Renal cortex interstitium (tissue), 15 donors: ENCODE measurements at places on chromosomes 13 and 19.
A peak's percentile ranks its signal among the peaks of the same experiment; 100 is the strongest.

DNA sequence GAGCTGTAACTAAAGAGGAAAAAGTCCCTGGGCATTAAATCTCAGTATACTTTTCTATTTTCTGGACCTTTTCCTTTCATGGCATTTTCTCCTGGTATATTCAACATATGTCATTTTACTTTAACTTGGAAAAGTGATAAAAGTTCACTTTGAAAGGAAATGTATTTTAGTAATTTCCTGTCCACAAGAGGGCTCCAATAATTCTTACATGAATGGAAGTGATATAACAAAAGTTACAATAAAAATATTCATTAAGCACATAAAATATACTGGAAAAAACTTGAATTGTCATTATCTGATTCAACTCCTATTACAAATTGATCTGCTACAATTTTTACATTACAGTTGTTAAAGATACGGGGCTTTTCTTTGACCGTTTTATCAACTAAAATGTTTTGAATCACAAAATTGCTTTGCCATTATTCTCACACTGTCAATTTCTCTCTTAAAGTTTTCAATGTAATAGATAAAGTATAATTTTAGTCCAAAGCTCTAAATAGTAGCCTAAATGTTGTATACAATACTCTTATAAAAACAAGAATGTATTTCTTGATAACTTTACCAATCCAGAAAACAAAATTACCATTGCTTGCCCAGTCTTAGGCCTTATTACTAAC is 4.9 kb downstream of the UBL3 start:
- no peak for DNase-seq

- DNase-seq: no peak
Observed at GRCh38 chr13:101453784-101454201, 1.3 kb downstream of the ITGBL1 start.

- no peak for DNase-seq
Observed at GRCh38 chr13:110310541-110311442, 3.7 kb downstream of the COL4A2 start.

DNA sequence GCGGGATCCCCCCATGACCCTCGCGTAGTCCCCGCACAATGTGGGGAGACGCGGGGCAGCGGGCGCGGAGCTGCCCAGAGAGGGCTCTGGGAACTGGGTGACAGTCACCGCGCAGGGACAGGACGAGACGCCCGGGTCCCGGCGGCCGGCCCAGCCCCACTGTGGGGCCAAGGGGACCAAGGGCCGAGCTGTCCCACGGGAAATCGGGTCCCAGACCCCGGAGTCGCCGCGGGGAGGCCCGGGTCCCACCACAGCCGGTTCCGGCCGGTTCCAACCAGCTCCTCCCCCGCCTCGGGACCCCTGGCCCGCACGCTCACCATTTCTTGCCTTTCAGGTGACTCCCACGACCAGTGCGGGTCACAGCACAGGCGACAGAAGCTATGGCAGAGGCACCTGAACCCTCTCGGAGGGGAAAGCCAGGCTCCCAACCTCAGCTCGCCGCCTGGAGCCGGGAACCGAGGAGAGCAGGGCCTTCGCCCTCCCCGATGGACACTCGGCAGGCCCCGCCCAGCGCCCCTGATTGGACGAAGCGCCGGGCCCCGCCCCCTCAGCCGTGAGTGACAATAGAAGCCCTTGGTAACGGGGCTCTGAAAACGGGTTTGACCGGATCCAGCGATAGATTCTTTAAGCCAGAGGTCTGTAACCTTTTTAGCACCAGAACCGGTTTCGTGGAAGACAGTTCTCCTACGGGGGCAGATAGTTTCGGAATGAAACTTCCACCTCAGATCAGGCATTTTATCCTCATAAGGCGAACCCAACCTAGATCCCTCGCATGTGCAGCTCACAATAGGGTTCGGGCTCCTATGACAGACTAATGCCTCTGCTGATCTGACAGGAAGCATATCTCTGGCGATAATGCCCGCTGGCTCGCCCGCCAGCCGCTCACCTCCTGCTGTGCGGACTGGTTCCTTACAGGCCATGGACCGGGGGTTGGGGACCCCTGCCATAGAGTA is at the start of gene ZNF433:
TSS of gene ZNF433 (minus strand) at position 460 of the 953 bp plus-strand sequence. CDS start at position 320, 140 bp downstream.
- DNase-seq: peak; percentile 91

DNA sequence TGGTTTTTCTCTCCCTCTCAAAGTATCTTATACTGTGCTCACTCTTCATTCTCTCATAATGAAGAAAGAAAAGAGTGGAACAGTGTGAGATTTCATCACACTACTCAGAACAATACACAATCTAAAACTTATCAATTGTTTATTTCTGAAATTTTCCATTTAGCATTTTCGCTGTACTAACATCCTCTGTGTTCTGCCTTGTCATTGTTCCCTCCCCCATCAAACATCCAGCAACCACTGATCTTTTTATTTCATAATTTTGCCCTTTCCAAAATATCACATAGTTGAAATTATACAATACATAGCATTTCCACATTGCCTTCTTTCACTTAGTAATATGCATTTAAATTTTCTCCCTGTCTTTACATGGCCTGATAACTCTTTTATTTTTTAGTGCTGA is 658.7 kb downstream of the SLITRK1 start:
- no peak for DNase-seq

DNA sequence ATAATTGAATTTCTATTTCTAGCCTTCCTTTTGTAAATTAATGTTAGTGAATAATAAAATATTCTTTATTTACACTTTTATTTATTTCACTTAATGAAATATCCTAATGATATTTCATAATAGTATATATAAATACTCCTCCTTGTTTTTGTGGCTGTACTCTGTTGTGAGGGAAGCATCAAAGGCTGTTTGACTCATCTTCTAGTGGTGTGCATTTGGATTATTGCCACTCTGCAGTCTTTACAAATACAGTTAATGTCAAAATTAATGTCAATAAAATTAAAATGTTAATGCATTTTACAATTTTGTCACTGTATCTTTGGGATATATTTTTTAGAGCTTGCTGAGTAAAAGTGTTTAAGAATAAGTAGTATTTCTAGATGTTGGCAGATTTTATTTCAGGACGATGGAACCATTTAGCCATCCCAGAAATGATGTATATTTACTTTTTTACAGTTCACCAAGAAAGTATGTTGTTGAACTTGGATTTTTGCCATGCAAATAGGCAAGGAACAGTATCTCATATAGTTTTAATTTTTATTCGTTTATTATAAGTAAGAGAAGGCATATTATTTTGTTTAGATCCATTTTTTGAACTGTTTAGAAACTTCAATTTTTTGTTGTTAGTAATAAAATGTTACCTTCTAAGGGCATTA is 281.2 kb upstream of the SLITRK6 start:
- DNase-seq: no peak

- no peak for DNase-seq
Observed at GRCh38 chr19:38093154-38093553, 130.9 kb downstream of the DPF1 start.

- DNase-seq: peak; percentile 75
Observed at GRCh38 chr19:51777570-51778462, 16.8 kb downstream of the FPR2 start.

- DNase-seq: no peak
Observed at GRCh38 chr13:75620020-75620419, 16.1 kb upstream of the LMO7 start.

DNA sequence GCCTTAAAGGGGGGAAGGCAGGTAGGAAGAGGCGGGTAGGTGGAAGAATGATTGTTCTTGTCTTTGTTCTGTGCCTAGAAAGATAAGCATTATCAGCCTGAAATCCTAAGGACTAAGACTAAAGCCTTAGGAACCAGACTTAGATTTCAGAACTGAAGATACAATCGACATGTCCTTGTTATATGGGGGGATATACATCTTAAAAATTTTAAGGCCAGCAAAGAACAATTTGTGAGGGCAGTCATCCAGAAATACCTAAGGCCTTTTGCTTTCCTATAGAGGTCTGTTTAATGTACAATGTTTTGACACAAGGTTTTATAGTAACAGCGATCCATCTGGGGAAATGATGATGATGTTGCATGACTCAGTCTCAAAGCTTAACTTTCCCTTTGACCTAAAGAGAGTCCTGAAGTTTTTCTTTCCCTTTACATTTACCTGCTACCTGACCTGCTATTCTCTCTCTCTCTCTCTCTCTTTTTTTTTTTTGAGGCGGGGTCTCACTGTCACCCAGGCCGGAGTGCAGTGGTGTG is 20.2 kb upstream of the CEACAM6 start:
- no peak for DNase-seq

DNA sequence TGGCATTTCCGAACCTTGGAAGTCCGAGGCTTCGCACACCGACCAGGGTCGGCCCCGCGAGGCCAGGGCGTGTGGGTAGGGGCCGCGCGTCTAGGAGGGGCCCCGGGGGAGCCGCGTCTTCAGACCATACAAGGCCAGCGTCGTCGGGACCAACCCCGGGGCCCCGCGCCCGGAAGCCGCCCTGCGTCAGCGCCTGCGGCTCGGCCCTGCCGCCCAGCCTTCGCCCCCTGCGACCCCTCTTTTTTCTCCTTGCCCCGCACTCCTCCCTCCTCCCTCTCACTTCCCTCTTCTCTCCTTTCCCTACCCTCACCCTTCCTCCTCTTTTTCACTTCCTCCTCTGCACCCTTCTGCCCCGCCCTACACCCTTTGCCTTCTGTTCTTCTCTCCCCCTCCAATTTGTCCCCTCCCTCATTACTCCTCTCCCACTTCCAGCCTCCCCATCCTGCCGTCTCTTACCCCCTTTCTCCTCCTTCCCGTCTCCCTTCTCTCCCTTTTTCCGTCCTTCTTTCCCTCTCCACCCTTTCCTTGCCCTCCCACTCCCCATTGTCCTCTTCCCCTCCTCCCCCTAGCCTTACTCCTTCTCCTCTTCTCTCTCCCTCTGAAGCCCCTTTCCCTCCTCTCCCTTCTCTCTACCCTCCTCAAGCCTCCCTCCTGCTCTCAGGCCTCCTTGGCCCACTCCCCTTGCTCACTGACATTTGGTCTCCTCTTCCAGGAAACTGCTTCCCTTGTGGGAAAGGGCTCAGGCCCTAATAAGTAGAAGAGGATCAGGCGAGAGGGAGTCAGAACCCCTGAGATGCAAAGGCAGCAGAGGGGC is 2.2 kb upstream of the PLEKHG2 start:
- DNase-seq: no peak

GRCh38 chr19:23758187-23759074 is at the start of gene ZNF681:
TSS of gene ZNF681 (minus strand) at chr19:23758891. CDS start at chr19:23758749, 142 bp downstream.
- peak; percentile 84 for DNase-seq

DNA sequence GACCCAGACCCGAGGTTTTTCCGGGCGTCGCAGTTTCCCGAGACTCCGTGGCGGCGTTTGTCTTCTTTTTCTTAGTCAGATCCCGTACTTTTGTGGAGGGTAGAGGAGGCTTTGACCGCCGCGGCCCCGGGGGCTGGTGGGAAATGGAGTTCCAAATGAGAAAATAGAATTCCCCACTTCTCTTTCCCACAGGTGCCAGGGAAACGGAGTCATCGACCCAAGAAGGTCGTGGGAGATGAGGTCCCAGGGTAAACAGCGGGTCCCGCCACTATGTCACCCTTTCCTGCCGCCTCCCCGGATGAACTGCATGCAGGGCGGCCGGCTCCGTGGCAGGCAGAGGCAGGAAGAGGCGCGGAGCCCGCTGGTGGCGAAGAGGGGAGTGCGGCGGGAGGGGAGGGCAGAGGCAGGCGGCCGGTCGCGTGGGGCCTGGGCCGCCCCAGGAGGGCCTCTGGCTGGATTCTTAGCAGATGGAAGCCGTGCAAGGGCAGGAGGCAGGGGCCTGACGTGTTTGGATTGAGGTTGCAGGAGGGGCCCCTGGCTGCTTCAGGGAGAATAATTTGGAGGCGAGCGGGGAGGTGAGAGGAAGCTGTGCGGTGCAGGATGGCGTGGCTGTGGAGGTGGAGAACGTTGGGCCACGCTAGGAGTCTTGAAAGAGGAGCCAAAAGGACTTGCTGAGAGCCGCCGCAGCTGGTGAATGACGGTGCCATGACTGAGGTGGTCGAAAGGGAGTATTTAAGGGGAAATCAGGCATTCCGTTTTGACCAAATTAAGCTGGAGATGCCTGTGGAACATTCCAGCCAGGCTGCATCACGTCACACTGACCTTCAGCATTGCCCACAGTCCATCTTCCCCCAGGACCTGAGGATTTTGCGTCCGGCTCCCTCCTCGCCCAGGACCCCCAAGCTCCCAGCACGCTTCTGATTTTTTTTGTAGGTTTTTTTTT is 11.7 kb downstream of the CYTH2 start:
- DNase-seq: no peak

DNA sequence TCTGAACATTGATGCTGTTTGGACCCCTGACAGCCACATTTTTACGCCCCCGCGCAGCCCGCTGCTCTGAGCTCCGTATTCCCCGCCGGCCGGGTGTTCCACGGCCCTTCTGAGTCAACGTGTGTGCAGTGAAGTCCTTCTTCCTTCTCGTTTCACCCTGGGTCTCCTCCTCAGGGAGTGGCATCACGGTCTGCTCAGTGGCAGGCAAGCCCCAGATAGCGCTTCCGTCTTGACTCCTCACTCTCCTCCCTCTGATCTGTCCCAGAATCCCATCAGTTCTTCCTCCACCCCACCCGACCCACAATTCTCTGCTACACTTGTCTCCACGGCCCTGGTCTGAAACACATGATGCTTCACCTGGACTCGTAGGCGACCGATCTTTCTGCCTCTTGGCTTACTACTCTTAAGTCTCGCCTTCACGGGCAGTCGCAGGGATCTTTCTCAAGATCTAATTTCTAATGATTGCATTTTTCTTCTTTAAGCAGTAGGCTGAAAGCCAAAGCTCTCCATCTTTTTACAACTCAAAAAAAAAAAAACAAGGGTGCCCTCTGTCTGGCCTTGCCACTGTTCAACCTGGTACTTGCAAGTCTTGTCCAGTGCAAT is 33.9 kb downstream of the CCNE1 start:
- DNase-seq: no peak

DNA sequence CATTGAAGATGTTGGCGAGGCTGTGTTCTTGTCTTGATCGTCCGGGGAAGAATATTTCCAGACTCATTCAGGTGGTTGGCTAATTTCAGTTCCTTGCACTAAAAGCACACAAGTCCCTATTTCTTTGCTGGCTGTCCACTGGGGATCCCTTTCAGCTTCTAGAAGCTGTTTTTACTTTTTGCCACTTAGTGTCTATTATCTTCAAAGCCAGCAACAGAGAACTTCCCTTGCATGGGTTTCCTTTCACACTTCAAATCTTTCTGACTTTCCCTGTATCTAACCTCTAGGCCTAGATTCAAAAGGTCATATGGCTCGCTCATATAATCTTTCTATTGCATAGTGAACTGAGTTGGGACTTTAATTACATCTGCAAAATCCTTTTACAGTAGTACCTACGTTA is 215.3 kb upstream of the PCDH9 start:
- DNase-seq: no peak

- no peak for DNase-seq
Observed at GRCh38 chr19:8463365-8463764, 18.6 kb downstream of the HNRNPM start.

- DNase-seq: no peak
Observed at GRCh38 chr13:45205124-45205523, 4.3 kb upstream of the KCTD4 start.

GRCh38 chr19:32802840-32803239 is 66.7 kb downstream of the SLC7A9 start:
- DNase-seq: no peak
